Fibroblast of skin of abdomen (primary cell): ENCODE measurements at places on chromosomes 5 and 9.

DNA sequence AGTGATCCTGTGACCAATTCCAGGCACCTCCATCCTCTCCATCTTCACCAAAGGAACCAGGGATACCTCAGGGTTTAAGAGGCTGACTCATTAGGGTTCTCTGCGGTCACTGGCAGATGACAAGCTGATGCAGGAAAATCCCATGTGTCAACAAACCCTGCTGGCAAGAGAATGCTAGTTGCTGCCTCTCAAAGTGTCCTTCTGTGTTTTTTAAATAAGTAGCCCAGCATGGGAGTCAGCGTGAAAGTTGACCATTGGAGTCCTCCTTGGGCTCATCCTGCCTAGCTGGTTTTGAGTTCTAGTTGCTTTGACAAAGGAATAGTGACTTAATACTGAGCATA is 200.2 kb downstream of the SLIT3 start:
- DNase-seq = peak; percentile 68

GRCh38 chr5:122314036-122314435 is 2.0 kb downstream of the SNCAIP start:
- DNase-seq = no peak

DNA sequence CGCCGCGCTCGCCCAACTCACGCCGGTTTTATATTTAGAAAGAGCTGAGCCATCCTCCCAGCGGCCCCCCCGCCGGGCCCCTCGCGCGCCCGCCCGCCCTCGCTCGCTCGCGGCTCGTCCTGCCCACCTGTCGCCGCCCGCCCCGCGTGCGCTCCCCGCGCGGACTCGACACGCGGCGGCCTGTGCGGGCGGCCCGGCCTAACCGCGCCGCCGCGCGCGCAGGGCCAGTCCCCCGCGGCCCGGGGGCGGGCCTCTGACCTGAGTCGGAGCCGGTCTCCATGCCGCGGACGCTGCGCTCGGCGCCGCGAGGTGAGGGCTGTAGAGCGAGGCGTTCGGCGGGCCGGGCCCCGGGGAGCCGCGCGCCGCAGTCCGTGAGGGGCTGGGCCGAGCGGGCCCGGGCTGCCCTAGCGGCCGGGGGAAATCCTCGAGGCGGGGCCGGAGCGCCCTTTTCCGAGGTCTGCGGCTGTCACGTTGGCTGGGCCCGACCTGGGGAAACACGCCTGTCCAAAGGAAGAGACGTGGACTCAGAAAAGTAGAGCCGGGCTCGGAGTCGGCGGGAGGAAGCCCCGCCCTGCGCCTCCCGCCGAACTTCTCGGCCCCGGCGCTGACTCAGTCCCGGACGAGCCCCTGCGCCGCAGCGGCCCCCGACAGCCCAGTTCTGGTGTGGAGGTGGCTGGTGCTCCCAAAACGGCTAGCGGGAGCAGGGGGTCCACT is at the start of gene ECPAS:
ECPAS (minus strand) TSS at position 526 of the 714 bp plus-strand sequence. CDS start 11,465 bp downstream, outside the sequence.
- DNase-seq = peak; percentile 78

DNA sequence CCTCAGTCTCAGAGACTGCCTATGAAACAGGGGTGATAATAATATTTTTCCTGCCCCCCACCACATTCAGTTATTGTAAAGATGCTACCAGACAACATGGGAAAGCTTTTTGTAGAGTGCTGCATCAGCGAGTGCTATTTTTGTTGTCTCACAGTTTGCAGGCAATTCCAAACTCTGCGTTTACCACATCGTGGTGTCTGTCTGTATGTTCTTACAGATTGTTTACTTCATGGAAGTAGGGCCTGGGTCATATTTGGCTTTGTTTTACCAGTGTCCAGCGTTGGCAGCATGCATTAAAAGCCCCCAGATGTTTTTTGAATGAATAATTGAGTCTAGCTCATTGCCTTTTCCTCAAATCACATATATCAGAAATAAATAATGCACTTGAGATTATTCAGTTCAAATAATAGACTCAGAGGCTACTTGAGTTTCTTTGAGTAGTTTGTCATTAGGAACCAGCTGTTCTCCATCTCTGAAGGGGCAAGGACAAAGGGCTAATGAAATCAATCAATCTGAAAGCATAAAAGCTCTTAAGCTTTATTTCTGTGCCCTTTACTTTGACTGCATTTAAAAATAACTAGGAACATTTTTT is 243.7 kb downstream of the CWC27 start:
- no peak for DNase-seq

GRCh38 chr9:93427655-93428379 is 23.7 kb upstream of the FAM120A start:
- no peak for DNase-seq

DNA sequence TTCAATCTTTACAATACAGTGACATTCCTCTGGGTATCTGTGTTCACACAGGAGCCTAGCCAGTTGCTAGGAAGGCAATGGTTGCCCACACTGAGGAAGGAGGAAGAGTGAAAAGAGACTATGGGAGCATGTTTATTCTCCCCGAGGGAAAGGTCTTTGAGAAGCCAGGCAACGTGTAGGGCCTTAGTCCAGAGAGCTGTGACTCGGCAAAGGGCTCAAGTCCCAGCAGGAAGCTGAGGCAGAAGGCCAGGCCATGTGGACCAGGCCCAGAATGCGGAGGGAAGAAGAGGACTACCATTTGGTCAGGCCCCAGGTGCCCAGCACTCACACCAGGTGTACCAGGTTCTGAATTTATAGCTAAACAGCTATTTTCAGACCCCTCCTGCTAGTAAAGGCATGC is 136.6 kb upstream of the DMAC1 start:
- no peak for DNase-seq

GRCh38 chr5:111551569-111552275 is 39.4 kb upstream of the STARD4 start:
- no peak for DNase-seq

DNA sequence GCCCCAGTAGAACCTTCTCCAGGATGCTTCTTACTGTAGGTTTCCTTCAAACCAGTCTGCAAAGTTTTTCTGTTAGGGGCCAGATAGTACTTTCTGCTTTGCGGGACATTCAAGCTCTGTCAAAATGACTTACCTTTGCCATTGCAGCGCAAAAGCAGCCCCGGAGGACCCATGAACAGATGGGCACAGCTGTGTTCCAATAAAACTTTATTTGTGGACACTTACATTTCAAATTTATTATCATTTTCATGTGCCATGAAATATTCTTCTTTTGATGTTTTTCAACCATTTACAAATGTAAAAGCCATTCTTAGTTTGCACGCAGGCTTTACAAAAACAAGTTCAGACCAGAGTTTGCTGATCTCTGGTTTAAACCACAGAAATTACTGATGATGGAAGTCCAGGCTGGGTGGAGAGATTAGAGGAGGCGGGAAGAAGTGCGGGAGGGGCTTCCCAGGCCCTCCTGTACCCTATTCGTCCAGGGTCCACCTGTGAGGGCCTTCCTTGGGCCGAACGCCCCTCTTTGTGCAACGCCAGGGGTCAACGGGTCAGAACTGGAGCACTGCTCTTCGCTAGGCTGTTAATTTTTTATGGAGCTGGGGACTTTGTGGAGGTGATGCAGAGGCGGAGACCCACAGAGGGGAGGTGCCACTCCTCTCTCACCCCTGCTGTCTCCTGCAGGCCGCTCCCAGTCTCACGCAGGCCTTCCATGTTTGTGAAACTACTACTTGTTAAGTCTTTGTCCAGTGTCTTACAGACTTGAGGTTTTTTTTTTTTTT is 7.6 kb upstream of the ASS1 start:
- DNase-seq = no peak

DNA sequence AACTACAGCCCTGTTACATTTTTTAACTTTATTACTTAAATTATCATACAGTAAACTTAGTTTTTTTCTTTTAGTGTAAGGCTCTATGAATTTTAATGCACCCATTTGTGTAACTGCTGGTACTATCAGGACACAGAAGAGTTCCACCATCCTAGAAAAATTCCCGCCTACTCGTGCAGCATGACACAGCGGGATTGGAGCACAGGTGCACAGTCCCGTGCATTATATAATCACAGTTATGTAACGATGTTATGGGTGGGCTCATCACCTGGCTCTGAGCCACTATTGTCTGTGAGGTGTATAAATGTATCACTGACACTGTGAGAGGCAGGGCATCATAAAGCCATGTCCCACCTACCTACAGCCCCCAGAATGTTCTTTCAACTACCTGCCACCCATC is 80.7 kb downstream of the DRD1 start:
- no peak for DNase-seq

- DNase-seq = no peak
These were observed 225.7 kb downstream of the TLR4 start for GRCh38 chr9:117929868-117930267.

- DNase-seq = peak; percentile 88
These were observed 225.0 kb downstream of the FANCC start for GRCh38 chr9:95092262-95093072.

GRCh38 chr9:737400-738120 is 103.9 kb upstream of the DMRT1 start:
- DNase-seq = peak; percentile 25

GRCh38 chr5:98899456-98899855 is 29.4 kb downstream of the CHD1 start:
- DNase-seq = no peak

GRCh38 chr5:168480601-168481000 is 5.7 kb upstream of the RARS1 start:
- DNase-seq = no peak

DNA sequence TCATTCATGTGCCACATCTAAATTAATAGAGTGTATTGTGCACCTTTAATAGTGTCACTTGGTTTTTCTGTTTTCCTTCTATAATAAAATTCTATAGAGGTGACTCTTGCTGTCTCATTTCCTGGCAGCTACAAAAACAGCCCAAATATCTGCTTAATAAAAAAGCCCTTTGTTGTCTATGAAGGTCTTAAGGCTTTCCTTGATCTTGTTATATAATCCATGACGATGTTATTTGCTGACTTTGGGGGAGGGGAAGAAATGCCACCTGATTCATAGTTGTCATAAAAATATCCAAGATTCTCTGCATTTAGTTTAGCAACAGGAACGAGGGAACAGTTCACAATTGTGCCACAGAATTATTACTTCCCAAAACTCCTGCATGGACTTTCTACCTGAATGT is 31.3 kb downstream of the CPEB4 start:
- no peak for DNase-seq

- no peak for DNase-seq
These were observed 55.4 kb downstream of the LHX2 start for GRCh38 chr9:124066783-124067577.

GRCh38 chr9:10112798-10113197 is 500.0 kb downstream of the PTPRD start:
- no peak for DNase-seq

DNA sequence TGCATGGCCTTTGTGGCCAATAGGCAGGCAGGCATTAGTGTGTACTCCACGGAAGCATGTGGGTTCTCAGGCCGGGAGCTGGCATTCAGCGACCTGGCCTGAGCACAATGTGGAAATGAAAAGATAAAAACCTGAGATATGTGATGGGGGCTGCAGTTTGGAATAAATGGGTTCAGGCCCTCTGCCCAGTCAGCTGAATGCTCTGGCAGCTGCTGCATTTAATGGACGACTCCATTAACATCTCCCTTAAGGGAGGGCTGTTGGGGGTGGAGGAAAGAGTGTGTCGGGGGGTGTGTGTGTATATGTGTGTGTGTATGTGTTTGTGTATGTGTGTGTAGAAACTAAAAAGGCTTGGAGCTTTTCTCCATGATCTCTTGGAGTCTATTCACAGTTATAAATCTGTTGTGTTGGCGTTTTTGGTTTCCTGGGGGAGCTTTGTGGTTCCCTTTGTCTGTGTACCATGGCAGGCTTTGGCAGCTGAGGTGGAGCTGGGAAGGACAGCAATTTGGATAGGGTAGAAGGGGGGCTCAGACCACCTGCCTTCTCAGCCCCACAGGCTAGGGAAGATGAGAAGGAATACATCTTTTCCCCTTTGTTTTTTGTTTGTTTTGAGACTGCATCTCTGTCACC is 27.3 kb upstream of the HSPA9 start:
- no peak for DNase-seq

- no peak for DNase-seq
These were observed 8.9 kb downstream of the PHF2 start for GRCh38 chr9:93585259-93585658.

DNA sequence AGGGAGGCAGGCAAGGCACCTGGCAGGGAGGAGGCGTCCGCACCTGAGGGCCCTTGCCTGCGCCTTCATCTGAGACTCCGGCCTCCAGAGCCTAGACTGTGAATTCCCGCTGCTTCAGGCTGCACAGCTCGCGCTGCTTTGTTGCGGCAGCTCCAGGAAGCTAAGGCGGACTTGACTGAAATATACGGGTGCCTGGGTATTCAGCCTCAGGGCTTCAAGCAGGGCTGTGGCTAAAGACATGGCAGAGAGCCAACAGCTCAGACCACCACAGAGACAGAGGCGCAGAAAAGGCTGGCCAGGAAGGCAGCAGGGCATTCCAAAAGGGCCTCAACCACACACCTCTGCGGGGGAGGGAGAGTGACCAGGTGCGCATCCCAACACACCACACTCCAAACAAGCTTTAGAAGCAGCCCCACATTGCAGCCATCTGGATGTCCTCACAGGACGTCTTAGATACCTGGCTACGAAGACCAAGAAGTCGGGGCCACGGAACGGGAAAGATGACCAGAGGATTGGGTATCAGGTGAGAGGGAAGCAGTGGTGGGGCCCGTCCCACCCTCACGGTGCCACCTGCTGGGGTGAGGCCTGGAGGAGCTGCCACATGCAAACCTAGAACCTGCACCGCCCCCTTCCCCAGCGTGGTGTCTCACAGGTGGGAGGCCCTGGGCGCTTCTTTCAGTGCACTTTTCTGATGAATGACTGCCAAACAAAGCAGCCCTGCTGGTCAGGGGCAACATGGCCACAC is 1.7 kb upstream of the DPH7 start:
- DNase-seq = no peak

DNA sequence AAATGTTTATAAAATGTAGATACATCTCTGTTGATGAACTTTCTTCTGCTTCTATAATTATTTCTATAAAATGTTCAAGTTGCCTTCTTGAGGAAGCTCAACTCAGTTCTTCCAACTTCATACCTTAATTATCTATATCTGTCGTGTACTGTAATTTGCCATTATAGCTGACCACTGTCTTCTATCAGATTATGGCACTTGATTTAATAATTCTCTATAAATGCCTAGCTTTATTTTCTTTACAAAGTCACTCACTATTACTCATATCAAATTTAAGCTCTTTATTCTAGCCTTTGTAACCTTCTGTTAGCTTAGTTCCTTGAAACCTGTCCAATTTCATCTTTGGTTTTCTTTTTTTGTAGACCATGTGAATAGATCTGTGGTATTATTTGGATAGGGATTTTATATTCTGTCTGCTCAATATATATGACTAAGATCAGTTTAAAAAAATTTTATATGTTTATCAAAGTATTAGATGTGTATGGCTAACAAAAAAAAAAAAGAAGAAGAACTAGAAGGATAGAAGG is 39.5 kb downstream of the SMC5 start:
- DNase-seq = no peak

- DNase-seq = no peak
These were observed 43.2 kb upstream of the BRINP1 start for GRCh38 chr9:119412399-119412798.
